ENCODE measurements at places on chromosomes 7 and 10.

GRCh38 chr7:77942431-77942830 lies 143.9 kb downstream of the PHTF2 start:
- DNase-seq: no peak

- DNase-seq: no peak
Measured at GRCh38 chr7:78620920-78621319, 822.3 kb downstream of the PHTF2 start.

GRCh38 chr10:128210215-128211063 lies 84.2 kb upstream of the MKI67 start:
- DNase-seq: peak; percentile 29

DNA sequence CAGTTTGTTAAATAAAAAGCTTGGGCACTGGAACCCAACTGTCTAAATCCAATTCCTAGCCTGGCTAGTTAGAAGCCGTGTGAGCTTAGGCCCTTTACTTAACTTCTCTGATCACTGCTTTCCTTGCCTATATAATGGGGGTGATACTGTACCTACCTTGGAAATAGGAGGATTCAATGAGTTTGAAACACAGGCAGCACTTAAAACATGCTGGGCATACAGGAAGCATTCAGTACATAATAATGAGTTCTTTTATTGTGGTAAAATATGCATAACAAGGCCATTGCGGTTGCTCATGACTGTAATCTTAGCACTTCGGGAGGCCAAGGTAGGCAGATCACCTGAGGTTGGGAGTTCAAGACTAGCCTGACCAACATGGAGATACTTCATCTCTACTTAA lies 47.4 kb upstream of the SEPHS1 start:
- no peak for DNase-seq

DNA sequence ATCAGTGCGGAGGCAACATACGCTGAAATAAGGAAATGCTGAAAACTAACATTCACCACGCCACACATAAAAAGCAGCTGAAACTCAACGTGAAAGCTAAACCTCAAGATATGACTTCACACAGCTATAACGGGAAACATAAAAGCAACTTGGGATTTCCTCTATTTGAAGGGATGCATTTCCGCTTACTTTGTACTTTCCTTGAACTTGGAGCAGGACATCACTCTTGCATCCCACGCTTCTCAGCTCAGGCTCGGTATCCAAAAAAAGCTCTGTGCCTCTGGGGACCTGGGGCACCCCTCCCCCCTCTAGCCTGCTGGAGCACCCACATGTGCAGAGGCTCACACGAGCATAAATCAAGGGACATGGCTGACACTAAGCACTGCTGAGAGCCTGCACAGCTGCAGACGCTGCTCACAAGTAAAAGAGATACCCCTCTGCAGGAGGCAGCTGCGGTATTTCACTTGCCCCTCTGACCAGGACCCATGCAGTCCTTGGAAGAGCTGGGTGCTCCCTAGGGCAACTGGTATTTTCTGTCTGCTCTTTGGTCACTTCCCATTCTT lies 34.2 kb downstream of the PARD3 start:
- DNase-seq: peak; percentile 13

- no peak for DNase-seq
Measured at GRCh38 chr10:119940487-119940886, 48.0 kb downstream of the SEC23IP start.

- no peak for DNase-seq
Measured at GRCh38 chr10:58014436-58014835, 253.3 kb downstream of the IPMK start.

DNA sequence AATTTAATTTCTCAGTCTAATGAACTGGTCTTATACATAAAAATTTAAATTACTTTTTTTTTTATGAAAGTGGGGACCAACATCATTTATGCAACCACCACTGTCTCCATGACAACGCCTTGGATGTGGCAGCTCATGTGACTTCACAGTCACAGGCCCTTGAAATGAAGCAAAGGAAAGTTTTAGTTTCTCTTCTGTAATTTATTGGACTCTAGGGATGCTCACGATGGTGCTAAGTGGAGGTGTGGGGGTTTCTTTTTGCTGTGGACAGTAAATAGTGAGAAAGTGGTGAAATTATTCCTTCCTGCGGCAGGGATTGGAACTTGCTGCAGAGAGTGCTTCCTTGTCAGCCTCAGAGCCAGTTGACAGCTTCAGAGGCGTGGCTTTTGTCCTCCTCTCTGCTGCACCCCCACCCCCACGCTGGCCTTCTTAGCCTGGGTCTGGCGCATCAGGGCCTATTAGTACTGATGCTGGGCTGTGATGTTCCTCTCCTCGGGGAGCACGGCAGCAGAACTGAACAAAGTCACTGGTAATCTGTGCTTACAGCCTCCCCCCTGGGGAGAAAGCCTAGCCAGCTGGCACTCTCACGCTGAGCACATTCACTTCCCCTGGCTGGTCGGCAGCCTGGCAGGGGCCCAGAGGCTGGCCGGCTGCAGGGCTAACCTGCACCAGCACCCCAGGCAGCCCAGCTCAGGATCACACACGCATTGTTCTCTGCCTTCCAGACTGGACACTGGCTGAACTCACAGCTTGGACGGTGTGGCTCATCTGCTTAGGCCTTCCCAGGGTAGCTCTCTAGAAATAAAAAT lies 517.5 kb upstream of the GALNT17 start:
- DNase-seq: peak; percentile 72

All from AG10803 (cell line).